Effector CD4-positive, alpha-beta T cell (primary cell): ENCODE measurements at places on chromosomes 1 and 21.

DNA sequence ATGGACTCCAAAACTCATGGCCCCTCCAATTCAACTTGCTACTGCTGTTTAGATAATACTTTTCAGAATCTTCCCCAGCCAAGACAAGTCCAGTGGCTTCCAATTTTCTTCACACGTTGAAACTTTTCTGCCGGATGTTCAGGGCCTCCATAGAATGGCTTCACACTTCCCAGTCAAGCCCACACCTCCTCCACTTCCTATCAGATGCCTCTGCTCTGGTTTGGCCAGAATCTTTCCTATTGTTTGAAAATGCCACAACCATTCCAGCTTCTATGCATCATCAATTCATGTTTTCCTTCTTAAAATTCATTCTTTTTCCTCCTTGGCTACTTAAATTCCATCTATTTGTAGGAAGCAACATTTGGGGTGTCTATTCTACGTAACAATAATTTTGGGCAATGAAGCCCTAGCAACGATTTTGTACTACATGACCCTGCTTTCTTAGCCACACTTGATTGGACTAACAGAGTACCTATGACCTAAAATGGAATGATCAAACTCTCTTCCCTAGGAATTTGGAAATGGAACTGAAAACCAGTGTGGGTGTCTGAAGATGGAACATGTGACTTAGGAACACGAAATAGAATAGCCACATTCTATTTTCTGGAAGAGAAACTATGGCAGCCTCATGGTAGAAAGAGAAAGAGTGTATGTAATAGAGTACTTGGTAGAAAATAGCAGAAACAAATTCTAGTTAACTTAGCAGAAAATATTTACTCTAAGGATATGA, 74.1 kb upstream of the CNIH3 start:
- DNase-seq, result no peak

- no peak for DNase-seq
Observed at GRCh38 chr1:25922971-25923552, 16.8 kb upstream of the STMN1 start.

GRCh38 chr21:46544003-46544402, 60.9 kb downstream of the S100B start:
- DNase-seq, result no peak

DNA sequence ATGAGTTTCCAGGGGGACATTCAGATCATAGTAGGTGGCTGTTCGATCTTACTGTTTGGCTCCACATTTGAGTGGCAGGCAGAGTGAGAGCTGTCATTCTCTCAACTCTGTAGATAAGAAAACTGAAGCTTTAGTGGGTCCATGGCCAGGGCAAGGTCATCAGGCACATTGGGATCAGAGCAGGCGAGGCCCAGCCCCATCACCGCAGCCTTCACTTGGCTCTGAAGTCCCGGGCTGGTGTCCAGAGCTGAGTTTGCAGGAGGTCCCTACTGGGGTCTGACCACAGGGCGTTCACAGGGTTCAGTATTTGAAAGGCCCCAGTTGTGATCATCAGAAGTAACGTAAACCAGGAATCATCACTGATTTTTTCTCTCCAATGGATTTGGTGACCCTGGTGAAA, 76.7 kb downstream of the OBSCN start:
- DNase-seq, result no peak
